ENCODE measurements at places on chromosomes 3 and 15.
A peak's percentile ranks its signal among the peaks of the same experiment; 100 is the strongest.

- DNase-seq, result no peak
Measured at GRCh38 chr15:75597667-75598341, 18.7 kb upstream of the PTPN9 start.

DNA sequence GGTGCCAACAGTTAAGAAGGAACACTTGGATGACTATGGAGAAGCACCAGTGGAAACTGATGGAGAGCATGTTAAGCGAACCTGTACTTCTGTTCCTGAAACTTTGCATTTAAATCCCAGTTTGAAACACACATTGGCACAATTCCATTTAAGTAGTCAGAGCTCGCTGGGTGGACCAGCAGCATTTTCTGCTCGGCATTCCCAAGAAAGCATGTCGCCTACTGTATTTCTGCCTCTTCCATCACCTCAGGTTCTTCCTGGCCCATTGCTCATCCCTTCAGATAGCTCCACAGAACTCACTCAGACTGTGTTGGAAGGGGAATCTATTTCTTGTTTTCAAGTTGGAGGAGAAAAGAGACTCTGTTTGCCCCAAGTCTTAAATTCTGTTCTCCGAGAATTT, 3.0 kb downstream of the SKIL start:
- DNase-seq, result no peak

DNA sequence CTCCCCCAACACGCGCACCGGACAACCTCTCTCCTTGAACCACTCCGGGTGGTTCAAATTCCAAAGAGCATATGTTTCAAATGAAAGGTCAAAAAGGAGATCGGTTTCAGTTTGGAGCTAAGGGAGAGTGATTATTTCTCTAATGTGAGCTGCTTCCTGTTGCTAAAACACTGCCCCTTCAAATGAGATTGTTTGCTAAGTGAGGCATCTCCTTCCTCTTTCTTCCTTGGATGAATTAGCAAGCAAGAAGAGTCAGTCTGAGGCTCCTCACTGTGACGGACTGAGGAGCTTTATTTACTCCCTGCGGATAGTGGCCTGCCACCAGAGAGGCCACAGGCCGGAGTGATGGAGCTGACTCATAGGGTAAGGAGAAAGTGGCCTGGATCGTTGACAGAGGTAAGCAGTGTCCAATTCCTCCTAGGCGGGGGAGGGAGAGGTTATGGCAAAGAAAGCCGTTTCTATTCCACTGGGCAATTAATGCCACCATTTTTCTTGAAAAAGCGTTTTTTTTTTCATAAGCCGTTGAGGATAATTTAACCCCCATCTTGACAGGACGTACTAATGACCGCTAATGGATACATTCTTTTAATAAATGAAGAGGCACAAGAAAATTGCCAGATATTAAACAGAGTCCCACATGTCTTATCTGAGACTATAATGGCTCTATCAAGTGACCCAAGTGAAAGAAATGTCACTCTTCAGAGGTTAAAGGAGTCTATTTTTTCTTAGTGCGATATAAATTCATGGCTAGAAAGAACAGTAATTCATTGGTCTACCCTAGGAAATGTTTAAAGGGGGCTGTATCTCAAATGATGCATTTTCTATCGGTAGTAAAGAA, 167.0 kb upstream of the ANKRD28 start:
- no peak for DNase-seq

DNA sequence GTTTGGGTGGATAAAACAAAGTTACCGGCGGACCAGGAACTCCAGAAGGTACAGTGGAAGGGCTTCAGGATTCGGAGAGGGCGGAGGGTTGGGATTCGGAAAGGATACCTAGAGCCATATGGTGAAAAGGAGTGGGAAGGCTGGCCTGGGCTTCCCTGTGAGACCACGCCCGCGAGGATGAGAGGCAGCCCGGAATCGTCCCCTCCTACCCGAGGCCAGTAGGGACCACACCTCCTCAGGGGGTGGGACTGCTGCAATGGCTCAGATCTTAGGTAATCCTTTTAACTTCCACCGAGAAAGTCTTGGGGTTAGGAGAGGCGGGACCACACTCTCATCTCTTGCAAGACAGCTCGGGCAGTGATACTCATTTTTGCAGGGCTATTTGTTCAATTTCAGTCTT, 511.3 kb downstream of the OCA2 start:
- no peak for DNase-seq

GRCh38 chr3:112261742-112262141, 32.3 kb downstream of the SLC9C1 start:
- peak; percentile 1 for DNase-seq

DNA sequence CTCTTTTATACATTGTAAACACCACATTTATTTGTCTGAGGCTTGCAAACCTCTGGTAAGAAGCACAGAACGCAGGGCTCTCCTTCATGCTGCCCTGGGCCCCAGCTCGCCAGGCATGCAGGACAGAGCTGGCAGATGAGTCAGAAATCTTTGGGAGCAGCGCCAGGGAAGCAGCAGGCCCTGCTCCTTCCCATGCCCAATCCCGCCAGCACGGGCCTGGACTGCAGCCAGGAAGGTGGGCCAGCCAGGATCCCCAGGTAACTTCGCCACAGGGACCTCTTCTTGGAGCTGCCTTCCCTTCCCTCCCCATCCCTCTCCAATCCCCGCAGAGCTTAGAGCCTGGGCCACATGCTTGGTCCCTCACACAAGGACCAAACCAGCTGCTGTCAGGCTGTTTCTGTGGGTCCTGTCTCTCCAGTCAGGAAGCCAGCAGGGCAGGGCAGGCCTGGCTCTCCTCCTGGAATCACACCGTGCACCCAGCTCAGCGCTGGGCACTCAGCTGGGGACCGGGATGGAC, 8.8 kb downstream of the STOML1 start:
- DNase-seq, result no peak

- no peak for DNase-seq
Measured at GRCh38 chr3:71873093-71873611, 88.2 kb upstream of the PROK2 start.

DNA sequence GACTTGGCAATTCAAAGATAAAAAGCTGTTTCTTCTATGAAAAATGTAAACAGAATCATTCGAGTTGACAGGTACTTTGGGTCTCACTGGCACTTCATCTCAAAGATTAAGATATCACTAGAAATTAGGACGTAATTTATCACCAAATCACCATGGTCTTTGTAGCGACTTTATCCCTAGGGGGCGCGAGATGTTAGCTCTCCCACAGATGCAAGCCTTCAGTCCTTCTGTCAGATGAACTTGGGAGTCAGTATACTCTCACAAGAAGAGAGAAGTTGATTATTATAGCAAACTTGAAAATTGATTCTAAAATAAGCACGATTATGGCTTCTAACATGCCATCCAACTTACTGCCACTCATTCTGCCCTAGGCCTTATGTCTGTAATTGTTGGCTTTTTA, 150.3 kb downstream of the ALCAM start:
- DNase-seq, result no peak

DNA sequence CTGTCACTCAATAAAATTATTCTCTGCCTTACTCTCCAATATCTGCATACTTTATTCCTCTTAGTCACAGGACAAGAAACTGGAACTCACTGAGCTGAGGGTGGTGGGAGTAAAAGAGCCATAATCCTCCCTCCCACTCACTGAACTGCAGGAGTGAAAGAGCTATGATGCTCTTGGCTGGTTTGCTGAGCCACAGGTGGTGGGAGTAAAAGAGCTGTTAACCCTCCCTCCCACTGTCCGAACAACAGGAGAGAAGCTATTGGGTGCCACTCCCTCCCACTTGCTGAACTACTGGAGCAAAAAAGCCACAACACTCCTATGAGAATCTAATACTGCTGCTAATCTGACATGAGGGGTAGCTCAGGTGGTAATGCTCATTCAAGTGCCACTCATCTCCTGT, 391.0 kb downstream of the NSUN3 start:
- DNase-seq, result no peak

DNA sequence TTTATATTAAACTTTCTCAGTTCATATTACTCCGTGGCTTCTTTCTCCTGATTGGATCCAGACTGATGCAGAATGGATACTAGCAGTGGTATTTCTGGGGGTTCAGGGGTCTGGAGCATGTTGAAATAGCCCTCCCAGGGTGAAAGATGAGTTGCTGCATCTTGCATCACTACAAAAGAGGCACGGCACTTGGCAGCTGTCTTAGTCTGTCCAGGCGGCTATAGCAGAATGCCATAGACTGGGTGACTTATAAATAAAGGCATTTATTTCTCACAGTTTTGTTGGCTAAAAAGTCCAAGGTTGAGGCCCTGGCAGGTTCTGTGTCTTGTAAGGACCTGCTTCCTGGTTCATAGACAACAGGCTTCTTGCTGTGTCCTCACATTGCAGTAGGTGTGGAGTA, 660 bp upstream of the BCL2L10 start:
- DNase-seq, result no peak

DNA sequence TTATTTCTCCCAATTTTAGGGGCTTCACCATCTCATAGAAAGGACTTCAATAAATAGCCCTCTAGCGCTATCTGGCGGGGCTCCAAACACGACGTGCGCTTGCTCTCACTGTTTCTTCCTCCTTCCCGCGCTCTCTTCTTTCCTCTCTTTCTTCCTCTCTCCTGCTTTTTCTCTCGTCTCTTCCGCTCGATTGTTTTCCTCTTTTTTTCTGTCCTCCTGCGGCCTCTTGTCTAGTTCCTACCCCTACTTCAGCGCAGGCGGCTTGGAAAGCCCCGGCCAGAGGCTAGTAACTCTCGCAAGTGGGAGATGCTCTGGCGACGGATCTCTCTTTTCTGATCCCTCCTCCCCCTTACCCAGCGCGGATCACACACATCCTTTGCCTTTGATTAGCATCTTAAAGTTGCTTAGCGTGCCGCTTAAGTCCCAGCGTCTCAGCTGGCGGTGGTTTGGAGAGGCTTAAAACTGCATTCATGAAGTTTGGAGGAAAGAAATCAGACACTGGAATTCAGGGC, 6.2 kb upstream of the MEIS2 start:
- no peak for DNase-seq

DNA sequence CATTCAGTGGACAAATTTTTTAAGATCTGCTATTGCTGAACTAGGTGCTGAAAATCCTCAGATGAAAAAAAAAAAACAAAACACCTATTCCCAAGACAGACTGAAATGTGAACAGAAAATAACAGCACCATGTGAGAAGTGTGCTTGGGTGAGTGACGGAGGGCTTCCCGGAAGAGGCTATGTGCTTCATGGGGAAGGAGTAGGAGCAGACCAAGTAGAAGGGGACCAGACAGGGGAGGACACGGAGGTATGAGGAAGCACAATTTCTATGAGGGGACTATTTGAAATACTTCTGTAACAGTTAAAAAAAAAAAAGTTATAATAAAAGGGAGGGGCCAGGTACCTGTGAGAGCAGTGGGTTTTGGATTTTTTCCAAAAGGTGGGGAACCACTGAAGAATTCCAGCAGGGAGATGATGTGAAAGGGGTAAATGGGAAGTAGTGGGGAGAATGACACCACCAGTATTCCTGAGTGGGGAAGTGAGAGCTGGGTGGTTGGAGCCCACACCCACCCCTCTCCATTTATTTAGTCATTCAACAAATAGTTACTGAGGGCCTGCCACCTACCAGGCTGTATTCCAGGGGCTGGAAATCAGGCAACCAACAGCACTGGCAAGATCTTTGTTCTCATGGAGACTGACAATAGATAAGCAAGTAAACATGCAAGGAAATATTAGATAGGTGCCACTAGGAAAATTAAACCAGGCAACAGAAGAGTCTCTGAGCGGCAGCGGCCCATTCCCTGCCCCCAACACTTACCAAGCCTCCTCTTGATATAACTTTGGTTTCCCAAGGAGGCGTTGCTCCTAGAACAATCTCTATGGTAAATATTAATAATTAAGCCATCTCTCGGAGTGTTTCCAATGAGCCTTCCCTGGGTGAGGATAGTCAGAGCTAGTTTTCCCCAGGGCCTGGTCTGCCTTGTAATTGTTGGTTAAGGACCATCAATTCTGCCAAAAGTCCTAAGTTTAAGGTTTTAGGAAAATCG, 3.8 kb upstream of the USP3 start:
- DNase-seq, result no peak

DNA sequence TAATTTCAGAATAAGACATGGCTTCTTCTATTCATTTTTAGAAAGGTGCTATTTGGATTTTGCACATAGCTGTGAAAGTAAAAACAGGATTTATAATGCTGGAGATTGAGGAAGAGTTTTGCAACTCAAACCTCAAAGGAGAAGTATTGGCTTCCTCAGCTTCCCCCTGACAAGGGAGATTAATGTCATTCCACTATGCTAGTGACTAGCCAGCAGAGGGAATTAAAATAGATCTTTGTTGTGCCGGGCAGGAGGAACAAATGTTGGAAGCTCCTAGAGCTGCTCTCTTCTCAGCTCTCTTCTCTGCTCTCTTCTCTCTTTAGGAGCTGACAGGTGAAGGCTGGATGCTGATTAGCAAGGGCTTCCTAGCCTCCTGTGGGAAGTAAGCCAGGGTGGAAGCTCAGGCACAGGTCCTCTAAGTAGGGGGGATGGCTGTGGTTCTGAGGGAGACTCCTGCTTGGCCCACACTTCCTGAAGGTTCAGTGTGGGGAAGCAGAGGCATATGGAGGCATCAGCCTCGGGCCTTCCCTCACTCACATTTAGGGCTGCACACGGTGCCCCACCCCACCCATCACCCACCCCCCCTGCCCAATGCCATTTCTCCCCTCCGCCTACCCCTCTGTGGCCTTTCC, 29.6 kb downstream of the CX3CR1 start:
- peak; percentile 6 for DNase-seq

- DNase-seq, result no peak
Measured at GRCh38 chr3:3192286-3192675, 12.8 kb upstream of the CRBN start.

DNA sequence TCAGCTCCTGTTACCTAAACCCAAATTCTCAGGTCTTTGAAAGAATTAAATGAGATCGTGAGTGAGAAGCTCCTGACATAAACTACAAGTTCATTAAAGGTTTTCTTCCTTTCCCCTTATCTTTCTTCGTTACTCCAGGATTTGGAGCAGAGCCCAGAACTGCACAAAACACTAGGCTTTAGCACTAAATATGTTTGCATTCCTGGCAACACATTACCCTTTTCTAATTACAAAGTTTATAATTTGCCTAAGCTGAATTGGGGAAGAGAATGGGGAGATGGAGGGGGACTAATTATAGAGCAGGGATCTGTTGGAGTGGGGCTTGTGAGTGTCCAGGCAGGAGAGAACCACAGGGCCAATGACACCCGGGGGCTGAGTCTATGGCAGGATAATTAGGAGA, 109.7 kb downstream of the SV2B start:
- DNase-seq, result no peak

DNA sequence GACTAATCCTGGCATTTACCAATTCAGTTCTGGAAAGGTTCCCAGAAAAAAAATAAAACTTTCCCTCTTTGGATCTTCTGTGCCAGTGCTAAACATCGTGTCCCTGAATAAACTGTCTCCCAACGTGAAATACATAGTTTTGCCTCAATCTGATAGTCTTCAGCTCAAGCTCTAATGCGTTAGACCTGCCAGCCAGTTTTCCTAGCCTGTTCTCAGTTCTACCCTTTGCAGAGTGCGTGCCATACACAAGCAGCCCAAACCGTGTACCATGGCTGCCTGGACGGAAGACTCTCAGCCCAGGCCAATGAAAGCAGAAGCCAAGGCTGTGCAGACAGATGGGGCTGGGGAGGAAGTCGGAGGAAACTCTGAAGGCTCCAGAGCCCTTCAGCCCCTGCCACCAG, 11.4 kb upstream of the OCA2 start:
- no peak for DNase-seq

- DNase-seq, result no peak
Measured at GRCh38 chr3:9105421-9105820, 142.1 kb upstream of the RAD18 start.
